ENCODE measurements at places on chromosomes 4 and X. TPM values are rescaled to one million over a fixed set of nuclear protein-coding genes. Genes with fewer than 3 reads are reported as not detected.

GRCh38 chrX:3811331-3812311, 98.2 kb upstream of the PRKX start:
- H3K4me1 ChIP-seq: peaks cover 9% of the 10 kb centered on the region
- no peak for DNase-seq
- H3K4me3 ChIP-seq: peak overlapping the region; percentile 54
- H3K27me3 ChIP-seq: peaks cover 22% of the 10 kb centered on the region

The SMIM10 gene
- 0.58 TPM for total RNA-seq

The PCDH10 gene
- not detected for total RNA-seq

The XKRX gene
- 0.23 TPM for total RNA-seq

DNA sequence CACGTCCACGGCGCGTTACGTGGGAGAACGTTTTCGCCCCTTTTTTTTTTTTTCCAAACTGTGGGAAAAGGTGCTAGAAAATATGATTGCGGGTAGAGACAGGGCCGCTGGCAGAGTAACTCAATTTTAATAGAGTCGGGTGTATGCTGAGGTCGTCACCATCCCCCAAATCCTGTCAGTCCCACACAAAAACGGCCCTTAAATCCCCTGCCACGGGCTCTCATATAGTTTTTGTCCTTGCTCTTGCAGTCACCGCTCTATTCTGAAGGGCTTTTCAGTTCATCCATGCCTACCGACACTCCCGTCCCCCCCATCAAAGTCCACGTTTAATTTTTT, 796 bp upstream of the MED14 start:
- no peak for DNase-seq
- H3K27ac ChIP-seq: peak overlapping the region; percentile 97

DNA sequence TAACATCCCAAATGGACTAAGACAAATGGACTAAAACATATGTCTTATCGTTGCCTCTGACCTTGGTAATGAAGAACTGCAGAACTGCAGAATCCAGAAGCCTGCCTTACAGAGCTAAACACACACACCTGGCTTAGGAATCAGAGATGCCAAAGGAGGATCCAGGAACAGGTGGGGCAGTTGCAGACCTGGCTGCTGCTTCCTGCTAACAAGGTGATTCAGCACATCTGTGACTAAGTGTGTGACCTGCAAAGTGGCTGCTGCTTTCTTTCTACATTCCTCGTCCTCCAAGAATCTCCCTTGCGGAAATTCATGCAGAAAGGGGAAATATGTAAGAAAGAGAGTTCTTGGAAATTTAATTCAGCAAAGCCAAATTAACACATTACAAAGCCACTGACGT, 96.8 kb upstream of the NLGN4X start:
- no peaks in the 10 kb centered on the region for H3K36me3 ChIP-seq
- H3K27me3 ChIP-seq: no peaks in the 10 kb centered on the region
- no peak for DNase-seq
- no peak overlapping the region for H3K4me3 ChIP-seq
